ENCODE measurements at places on chromosomes 13 and 19.

GRCh38 chr19:3024870-3025548 is 4.1 kb downstream of the TLE2 start:
- no peak for DNase-seq

GRCh38 chr19:47099576-47100050 is 14.0 kb downstream of the ZC3H4 start:
- DNase-seq: no peak

GRCh38 chr13:110687736-110688135 is 18.2 kb downstream of the CARS2 start:
- no peak for DNase-seq

DNA sequence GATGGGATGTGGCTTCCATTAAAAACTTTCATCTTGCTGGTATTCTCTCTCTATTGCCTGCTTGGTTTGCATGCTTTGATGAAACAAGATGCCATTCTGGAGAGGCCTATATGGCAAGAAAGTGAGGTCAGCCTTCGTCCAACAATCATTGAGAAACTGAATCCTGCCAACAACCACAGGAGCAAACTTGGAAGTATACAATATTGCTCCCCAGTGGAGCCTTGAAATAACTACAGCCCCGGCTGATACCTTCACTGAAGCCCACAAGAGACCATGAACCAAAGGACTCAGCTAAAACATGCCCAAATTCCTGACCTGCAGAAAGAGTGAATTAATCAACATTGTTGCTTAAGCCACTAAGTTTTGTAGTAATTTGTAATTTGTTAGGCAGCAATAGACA is 82.5 kb upstream of the FGF14 start:
- DNase-seq: no peak

- DNase-seq: no peak
Measured at GRCh38 chr13:75236774-75237173, 245.2 kb downstream of the TBC1D4 start.

GRCh38 chr13:48910686-48911085 is 65.0 kb upstream of the FNDC3A start:
- DNase-seq: no peak

- DNase-seq: no peak
Measured at GRCh38 chr13:21020176-21020575, 41.2 kb downstream of the LATS2 start.

DNA sequence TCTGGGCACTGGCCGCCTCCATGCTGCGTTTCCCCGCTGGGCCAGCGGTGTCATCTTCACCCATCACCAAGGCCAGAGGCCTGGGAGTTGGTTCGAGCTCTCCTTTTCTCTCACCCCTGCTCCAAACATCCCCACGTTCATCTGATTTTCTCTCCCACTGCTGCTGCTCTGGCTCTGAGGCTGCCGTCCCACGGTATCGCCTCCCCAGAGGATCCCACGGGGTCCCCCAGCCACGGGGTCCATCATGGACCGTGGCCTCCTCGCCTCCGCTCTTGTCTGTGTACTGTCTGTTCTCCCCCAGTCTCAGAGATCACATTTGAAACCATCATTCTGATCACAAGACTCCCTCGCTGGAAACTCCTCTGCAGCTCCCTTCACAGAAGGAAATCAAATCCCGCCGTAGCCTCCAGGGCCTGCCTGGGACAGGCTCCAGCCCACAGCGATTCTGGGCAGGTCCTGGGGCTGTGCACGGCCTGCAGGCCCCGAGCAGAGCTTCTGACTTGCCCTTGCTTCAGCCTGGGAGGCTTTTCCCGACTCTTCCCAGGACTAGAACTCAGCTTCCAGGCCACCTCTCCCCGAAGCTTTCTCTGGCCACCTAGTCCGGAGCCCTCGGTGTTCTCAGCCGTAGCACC is 64.2 kb downstream of the SOX1 start:
- DNase-seq: no peak

DNA sequence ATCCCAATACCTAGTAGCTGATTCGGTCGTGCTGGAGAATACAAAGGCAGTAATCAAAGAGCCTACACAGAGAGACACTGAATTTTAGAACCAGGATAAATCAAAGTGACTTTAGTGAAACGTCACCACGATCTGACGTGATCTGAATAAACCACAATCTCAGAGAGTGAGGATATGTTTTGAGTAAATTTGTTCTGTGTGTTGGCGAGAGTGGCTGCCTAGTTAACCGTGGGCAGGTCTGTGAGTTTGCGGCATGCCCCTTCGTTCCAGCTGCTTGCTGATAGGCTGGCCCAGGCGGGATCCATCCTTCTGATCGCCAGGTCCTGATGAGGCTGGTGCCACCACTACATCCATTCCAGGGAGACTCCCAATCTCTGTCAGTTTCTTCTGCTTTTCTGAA is 40.4 kb downstream of the LRCH1 start:
- DNase-seq: peak; percentile 26

GRCh38 chr13:20713751-20714150 is 10.3 kb downstream of the IL17D start:
- DNase-seq: no peak

All from T-helper 22 cell (primary cell).